ENCODE measurements at places on chromosomes 3 and 15.

- peak; percentile 47 for DNase-seq
Measured at GRCh38 chr3:46946856-46947545, 29.5 kb downstream of the CCDC12 start.

DNA sequence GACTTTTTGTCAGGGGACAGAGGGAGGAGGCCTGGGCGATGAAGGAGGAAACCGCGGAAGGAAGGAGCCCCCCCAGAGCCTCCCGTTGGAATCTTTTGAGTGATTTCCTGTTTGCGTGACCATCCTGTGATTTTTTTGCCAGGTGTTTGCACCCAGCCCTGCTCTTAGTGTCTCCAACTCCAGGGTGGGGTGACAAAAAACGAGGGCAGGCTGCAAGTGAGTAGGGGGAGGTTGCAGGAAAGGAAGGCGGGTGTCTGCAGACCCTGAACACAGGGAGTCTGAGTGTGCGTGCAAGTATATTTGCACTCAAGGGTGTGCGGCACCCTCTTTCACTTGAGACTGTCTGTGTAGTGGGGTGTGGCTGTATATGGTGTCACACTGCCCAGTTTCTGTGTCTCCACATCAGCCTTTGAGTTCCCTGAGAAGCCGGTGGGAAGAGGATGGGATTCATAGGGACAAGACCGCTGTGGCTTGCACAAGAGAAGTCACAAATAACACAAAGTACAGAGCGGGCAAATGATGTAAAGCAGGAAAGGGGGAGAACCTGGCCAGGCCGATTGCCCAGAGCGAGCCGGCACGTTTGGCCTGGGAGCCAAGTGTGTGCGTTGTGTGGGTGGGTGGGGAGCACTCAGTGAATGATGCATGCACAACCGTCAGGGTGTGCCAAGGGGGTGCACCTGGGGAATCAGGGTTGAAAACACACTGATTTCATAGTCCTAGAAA lies 6.6 kb downstream of the ISLR2 start:
- no peak for DNase-seq

DNA sequence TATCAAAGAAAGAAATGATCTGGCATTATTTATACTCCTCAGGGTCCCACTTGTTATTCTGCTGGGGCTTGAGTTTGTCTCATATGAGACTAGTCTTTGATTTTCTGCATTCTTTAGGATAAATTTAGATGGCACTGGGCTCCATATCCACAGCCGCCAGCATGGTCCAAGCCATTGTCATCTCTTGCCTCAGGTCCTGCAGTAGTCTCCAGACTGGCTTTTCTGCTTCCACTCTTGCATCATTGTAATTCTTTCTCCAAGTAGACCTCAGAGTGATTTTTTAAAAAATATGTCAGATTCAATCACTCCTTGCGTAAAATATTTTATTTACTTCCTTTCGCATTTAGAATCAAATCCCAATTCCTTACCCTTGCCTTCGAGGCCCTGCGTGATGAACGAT lies 50.4 kb upstream of the ST3GAL6 start:
- no peak for DNase-seq

- no peak for DNase-seq
Measured at GRCh38 chr15:70133296-70133695, 35.6 kb upstream of the TLE3 start.

GRCh38 chr15:91061997-91062396 lies 38.1 kb upstream of the SV2B start:
- DNase-seq, result no peak

- no peak for DNase-seq
Measured at GRCh38 chr3:47932421-47932820, 83.8 kb downstream of the MAP4 start.

All from stimulated activated CD4-positive, alpha-beta T cell treated with anti-CD3 and anti-CD28 coated beads, Interleukin-15, amount 100 ng/mL, for 48 hours (primary cell).